ENCODE measurements at places on chromosomes 7 and 10.

DNA sequence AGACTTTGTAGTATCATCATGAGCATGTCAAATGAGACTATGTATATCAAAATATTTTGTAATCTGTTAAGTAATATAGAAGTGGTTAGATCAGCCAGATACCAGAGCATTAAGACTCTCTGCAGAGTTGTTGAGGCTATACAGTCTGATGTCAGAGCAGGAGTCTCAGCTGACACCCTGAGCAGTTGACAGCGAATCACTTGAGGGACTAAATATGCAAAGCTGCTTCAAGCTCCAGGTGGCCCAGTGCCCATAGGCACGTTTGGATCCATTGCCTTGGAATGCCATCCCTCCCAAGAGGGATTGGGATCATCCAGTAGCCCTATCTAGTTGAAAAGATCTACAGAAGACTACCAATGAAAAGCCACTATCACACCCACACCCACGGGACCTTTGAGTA is 210.2 kb downstream of the TAX1BP1 start:
- DNase-seq, result no peak

DNA sequence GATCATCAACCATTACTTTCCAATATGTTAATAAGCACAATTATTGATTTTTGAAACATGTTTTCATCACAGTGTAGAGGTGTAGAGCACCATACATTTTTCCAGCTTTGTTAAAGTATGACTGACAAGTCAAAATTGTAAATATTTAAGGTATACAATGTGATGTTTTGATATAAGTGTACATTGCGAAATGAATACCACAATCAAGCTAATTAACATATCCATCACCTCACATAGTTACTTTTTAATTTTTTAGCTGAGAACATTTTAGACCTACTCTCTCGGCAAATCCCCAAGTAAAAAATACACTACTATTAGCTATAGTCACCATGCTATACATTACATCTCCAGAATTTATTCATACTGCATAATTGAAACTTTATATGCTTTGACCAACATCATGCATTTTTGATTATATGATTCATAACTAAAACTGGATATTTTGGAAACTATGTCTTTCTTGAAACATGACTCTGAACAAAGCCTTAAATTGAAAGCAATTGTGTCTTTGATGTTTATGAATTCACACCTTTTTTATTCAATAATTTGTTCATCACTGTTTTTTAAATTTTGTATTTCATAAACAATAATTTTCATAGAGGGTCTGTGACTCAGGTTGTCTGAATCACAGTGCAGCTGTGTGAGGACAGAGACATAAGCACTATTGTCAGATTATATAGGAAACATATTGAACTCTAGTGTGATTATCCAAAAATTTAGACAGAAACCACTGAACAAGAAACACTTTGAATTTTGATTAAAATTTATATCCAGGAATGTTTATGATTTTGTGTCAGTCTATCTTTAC is 486.1 kb downstream of the SEMA3D start:
- DNase-seq, result peak; percentile 53

DNA sequence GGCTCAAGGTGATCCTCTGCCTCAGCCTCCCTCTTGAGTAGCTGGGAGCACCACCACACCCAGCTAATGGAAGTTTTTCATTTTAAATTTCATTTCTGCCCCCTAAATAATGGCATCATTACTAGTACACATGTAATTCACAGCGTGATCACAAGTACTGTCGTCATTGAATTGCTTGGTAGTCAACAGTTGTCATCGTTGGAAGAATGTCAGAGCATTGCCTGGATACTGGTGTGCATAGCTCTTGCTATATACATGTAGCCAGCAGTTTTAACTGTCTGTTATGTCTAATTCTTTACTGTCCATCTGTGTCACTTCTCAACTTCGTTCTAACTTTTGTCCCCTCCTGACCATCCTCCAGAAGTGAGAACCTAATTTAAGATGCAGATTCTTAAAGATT is 62.1 kb downstream of the CRPPA start:
- DNase-seq, result no peak

DNA sequence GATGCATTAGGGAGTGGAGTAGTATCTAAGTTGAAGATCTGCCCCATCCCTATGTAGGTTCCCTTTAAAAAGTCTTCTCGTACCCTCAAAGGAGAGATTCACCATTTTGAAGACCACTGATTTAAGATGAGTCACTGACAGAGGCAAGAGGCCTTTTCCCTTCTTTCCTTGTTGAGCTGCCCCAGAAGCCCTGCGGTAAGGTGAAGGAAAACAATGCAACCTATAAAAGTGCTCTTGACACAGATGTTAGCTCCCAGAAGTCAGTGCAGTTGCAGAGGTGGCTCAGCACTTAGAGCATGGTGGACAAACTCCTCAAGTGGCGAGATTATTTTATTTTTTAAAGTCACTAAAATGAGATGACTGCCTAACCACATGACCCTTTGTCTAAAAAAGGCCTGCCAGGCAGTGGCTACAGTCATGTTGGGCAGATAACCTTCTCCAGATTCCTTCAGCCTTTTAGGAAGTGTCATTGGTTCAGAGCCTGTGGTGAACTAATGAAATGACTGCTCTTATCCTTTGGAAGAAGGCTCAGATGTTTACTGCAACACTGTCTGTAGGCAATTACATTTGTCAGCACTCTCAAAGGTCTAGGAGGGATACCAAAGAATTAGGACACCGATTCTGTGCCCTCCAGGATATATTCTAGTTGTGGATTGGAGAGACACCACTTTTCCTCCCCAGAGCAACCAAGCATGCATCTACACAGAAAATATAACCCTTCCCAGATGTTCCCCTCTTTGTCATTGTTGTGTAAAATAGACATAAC is 88.7 kb downstream of the ARID5B start:
- DNase-seq, result peak; percentile 43

DNA sequence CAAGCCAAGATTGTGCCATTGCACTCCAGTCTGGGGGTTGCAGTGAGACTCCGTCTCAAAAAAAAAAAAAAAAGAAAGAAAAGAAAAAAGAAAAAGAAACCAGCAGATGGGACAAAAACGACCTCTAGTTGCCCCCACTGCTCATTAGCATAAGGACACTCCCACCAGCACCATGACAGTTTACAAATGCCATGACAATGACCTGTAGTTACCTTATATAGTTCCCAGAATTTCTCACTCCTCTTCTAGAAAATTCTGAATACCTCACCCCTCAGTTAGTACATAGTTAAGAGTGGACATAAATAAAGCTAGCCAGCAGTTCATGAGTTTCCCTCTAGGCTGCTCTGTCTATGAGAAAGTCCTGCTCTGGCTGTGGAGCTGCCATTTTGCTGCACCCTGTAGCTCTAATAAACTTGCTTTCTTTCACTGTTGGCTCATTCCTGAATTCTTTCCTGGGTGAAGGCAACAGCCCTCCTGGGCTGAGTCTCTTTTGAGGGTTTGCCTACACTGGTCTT is 276.8 kb upstream of the AKR1E2 start:
- DNase-seq, result no peak

- no peak for DNase-seq
Measured at GRCh38 chr7:133618970-133619369, 366.1 kb downstream of the EXOC4 start.

- DNase-seq, result no peak
Measured at GRCh38 chr7:85866540-85866939, 679.7 kb upstream of the SEMA3D start.

DNA sequence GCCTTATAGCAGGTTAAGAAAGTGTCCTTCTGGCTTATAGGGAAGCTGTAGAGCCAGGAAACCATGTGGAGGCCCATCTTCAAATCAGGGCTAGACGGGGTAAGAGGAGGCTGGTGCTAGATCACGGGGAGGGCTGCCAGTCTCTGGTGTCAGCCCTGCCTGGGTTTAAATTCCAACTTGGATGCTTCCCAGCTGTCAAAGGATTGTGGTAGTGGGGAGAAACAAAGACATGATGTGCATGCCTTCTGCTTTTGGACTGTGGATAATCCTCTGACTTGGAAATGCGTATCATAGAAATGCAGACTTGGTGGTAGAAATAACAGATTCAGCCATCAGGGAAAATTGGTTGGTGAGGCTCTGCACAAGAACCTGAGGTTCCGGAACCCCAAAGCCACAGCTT is 325.6 kb downstream of the PHTF2 start:
- no peak for DNase-seq

DNA sequence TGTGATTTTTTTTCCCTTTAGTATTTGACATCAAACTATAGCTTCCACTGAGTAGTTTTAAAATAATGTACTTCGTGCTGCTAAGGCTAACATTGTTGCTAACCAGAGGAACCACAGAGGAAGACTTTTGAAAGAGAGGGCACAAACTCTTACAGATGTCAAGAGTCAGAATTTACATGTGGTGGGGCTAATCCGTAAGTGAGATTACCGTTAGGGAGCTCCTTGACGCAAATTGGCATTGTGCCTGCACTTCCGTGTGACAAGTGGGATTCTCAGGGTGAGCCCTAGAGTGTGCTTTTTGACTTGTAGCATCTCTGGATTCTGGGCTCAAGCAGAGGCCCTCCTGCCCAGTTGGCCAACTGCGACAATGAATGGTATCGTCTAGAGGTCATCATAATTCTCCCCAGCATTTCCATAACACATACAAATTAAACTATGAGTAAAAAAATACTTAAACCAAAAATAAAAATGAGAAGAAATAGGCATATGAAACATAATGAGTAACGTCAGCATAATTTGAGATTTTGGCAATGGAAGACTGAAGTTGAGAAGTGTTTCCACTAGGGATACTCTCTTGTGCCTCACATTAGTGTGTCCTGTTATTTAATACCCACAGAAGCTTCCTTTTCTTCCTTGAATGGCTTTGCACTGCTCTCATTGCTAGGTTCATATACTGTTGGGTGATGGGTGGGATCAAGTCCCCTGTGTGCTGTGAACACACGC is 164.0 kb downstream of the SDK1 start:
- DNase-seq, result no peak

GRCh38 chr10:70804421-70804808 is 11.3 kb upstream of the SGPL1 start:
- no peak for DNase-seq

- peak; percentile 12 for DNase-seq
Measured at GRCh38 chr7:2412587-2413201, 9.3 kb downstream of the CHST12 start.

GRCh38 chr7:34096198-34096651 is 190.9 kb downstream of the BMPER start:
- peak; percentile 82 for DNase-seq

DNA sequence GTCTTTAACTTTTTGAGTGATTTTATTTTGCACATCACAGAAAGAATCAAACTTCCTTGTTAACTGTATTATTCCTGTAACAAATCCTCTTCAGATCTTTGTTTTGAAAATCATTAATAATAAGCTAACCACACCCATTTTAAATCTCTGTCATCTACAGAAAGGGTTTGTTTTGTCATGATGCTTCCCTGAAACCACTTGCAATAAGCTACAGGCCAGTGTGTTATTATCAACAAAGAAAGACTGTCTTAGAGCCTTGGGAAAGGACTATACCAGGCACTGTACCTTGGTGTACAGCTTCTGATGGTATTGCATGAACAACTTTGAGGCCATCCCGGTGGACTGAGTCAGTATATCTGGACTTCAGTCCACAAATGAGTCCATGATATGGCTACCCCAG is 145.3 kb upstream of the FAM3C start:
- DNase-seq, result no peak

GRCh38 chr10:88540351-88540750 is 42.8 kb downstream of the RNLS start:
- DNase-seq, result no peak

GRCh38 chr10:122493761-122494160 is 32.4 kb downstream of the HTRA1 start:
- DNase-seq, result no peak

DNA sequence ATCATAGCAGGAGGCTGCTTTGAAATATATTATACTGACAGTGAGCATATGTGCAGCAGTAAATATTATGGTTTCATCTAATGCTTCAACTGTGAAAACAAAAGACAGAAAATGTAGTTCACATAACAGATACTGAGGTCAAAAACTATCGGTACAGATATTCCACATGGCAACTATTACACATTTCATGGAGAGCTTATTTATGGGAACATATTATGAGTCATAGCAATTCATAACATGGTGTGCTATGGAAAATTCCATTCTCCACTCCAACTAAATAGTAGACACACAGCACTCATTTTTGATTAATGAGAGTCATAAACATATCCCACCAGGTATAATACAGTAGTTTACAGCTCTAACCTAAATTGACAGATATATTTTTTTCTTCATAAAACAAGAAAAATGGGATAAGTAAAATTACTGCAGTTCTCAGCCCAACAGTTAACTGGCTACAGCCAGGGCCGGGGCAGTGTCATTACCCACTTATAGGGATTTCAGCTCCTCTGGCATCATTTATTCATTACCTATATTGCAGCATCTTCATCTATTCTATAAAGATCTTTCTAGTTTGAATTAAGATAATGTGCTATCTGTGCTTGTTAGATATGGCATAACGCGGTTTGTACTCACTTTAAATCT is 475.6 kb upstream of the KLF6 start:
- DNase-seq, result peak; percentile 75

GRCh38 chr7:94367949-94368348 is 26.7 kb upstream of the COL1A2 start:
- peak; percentile 90 for DNase-seq

GRCh38 chr7:40793132-40793531 is 658.3 kb downstream of the SUGCT start:
- peak; percentile 88 for DNase-seq

DNA sequence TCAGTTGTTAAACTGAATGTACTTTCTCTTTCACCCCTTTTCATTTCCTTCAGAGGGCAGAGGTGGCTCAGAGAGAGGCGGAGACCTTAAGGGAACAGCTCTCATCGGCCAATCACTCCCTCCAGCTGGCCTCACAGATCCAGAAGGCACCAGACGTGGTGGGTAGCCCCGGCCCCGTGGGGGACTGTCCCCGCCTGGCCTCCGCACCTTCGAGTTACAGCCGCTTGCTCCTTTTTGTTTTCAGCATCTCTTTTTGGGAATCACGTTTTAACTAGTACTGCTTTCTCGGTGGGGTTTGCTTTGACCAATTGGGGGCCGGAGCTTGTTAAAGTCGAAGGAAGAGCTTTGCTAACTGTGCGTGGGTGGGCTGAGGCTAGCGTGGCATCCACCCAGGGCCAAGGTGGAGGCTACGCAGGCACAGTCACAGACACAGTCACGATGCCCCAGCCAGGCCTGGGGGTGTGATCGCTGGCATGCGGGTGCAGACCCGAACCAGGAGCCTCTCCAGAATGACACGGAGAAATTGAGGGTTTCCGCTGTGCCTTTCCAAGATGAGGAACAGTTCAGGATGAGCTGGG is 116.2 kb upstream of the SH2B2 start:
- DNase-seq, result no peak

Data from fibroblast of skin of scalp (primary cell).